ENCODE measurements at places on chromosomes 5 and 9.

DNA sequence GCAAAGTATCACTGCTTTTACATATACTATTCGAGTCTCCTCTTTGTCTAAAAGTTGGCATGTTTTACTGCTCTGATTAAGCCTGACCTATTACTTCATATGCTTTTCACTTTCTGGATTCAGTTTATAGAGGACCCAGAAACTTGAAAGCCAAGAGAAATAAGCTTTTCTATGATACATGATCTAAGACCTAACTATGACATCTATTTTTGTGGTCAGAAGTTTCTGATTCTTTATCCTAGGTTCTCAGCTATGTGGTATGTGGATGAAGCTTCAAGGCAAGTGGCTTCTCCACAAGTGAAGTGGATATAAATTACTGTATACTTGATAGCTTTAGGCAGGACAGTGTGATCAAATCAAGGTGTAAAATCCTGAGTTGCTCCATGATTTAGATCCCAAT is 6.3 kb downstream of the EDIL3 start:
- no peak for DNase-seq

DNA sequence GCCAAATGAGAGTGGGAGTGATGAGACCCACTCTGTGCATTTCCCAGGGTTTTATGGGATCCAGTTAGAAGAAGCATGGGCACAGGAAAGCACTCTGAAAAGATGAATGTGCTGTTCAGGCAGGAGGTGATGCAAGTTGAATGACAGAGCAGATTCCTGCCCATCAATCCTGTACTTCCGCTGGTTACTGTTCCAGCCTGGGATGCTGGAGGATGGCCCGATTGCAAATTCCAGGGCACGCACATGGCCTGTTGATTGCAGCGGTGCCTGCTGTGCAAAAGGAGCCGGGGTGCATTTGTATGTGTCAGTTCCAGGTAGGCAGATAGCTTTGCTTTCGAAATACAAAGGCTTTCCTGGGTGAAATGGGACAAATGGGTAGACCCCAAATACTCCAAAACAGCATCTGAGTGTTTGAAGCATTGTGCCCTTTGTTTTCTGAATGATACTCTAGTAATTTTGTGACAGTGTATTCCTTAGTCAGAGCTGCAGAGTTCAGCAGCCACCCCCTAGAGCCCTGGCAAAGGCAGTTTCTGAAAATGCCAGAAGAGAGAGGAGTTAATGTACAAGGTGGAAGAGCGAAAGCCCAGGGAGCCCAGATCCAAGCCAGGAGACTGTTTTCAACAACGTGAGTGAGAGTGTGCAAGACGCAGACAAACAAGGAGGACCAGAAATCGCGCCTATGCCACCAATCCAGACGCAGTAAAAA is 454.2 kb upstream of the CLINT1 start:
- DNase-seq = no peak

DNA sequence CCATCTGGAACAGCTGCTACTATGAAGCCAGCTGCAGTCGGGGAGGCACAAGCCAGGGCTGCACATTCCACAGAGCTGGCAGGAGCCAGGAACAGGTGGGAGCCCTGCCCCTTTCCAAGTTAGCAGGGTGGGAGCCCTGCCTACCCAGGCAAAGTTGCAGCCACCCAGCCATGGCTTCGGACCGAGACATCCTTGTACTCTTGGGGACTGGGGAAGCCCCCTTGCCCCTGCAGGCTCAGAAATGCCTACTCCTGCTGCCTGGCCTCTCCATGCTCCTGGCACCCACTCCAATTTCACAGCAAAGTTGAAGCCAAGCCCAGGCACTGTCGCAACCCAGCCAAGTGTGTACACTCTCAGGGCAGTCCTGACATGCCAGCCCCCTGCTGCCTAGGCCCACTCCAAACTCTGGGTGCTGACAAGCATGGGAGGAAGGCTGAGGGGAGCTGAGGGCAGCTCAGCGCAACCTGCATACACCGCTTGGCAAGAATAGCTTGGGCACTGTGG is 165.1 kb downstream of the RNF180 start:
- no peak for DNase-seq

DNA sequence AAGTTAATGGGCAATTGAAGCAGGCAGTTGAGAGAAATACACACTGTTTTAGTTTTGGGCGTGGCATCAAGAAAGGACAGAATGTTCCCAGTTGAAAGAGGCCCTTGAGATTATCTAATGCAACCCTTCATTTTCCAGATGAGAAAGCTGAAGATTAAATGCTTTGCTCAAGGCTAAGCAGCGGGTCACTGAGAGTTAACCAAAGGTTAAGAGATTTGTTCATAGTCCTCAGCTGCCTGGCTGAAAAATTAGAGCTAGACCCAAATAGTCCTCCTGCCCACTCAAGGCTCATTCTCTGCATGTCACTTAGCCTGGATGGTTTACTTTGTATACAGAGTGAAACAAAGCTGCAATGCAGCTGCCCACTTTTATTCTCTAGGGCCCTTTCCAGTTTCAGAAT is 46.7 kb upstream of the MAMDC2 start:
- no peak for DNase-seq

DNA sequence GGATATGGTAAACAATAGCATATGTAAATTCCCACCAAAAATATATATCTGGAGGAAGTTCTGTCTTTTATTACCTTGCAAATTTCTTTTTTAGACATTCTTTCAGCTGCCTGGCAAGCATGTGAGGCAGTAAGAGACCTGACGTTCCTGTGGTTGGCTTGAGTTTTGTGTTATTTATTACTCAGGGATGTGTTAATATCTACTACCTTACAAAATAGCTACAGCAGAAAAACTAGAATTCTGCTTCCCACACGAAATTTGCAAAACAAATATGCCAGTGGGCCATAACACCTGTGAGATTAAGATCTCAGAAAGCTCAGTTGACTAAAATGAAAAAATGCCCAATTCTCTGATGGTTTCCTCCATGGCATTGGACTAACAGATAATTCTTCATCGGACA is 274.2 kb downstream of the TMEM167A start:
- no peak for DNase-seq

GRCh38 chr9:138045541-138046490 is 168.2 kb downstream of the CACNA1B start:
- DNase-seq = no peak

- DNase-seq = no peak
These were observed 47.4 kb downstream of the VAV2 start for GRCh38 chr9:133944746-133945135.

DNA sequence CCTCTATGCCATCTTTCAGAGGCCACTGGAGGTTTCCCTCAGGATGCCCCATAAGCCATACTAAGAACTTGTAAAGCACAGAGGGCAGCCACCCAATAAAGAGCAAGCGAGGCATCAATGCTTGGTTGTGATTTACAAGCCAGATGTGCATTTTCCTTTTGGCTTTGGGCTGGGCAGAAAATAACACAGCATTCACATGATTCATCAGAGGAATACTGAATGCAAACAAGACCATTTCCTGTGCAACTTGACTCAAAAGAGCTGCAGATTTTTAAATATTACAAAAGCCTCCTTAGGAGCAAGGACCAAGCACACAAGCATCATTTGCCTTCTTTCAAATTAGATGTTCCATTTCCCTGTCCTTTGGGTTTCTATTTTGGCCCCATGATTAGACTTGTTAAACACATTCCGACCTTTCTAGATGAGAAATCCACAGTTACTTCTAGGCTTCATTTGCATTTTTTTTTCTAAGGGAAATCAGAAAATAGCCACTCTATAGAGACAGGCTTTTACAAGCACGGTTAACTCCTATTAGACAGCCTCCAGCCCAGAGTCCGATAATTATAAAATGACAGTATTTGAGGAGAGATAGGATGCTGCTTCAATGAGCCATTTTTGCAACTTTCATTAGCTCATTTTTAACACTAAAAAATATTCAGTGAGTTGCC is 207.8 kb downstream of the SEMA5A start:
- DNase-seq = no peak

- no peak for DNase-seq
These were observed 20.1 kb upstream of the FAT2 start for GRCh38 chr5:151611127-151611775.

- no peak for DNase-seq
These were observed 25.0 kb upstream of the C5orf47 start for GRCh38 chr5:173963867-173964441.

All from GM19239 (cell line).